GM12864 (cell line): ENCODE measurements at places on chromosomes 1 and 21.

- no peak for DNase-seq
Measured at GRCh38 chr1:56872597-56872996, 18.0 kb downstream of the C8A start.

DNA sequence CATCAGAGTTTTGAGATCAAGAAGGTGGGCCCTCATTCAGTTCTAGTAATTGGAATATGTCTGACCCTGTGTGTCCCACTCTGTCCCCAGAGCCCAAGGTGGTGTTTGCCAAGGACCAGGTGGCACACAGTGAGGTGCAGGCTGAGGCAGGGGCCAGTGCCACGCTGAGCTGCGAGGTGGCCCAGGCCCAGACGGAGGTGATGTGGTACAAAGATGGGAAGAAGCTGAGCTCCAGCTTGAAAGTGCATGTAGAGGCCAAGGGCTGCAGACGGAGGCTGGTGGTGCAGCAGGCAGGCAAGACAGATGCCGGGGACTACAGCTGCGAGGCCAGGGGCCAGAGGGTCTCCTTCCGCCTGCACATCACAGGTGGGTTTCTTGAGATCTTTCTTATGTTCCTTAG is 35.2 kb downstream of the OBSCN start:
- DNase-seq: no peak

DNA sequence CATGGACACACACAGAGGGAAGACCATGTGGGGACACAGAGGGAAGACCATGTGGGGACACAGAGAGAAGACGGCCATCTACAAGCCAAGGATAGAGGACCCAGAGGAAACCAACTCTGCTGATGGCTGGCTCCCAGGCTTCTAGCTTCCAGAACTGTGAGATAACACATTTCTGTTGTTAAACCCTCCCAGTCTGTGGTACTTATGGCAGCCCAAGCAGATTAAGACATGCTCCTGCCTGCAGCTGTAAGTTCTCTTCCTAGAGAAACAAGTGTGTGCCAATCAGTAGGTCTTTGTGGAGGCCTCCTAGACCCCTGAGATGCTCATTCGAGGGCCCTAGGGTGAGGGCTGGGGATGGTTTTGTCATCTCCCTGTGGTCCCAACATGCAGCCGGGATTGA is 2.7 kb downstream of the AGT start:
- DNase-seq: no peak

GRCh38 chr1:18803851-18804250 is 55.6 kb downstream of the TAS1R2 start:
- no peak for DNase-seq

- no peak for DNase-seq
Measured at GRCh38 chr1:74596717-74597116, 76.9 kb downstream of the ERICH3 start.

DNA sequence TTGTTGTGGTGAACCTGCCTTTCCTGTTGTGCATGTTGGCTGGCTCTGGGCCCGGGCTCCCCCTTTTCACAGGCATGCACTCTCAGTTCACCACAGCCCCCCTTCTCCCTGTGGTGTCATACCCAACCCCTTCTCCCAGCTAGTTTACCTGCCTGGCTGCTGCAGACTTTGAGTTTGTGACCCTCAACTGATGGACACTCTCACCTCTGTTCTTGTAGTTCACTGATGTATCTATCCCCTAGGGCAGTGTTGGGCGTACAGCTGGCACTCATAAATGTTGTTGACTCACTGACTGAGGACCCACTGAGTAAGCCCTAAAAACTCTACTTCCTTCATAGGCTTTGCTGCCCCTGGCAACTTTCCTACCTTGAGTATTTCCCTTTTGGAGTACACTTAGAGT is 54.9 kb downstream of the WDR64 start:
- no peak for DNase-seq

- DNase-seq: no peak
Measured at GRCh38 chr1:109771712-109772657, 8.3 kb upstream of the EPS8L3 start.

- DNase-seq: no peak
Measured at GRCh38 chr1:224213438-224214119, 30.5 kb downstream of the DEGS1 start.

GRCh38 chr21:41135746-41136145 is 32.2 kb upstream of the BACE2 start:
- no peak for DNase-seq

GRCh38 chr21:38277501-38278131 is 20.8 kb downstream of the KCNJ15 start:
- no peak for DNase-seq

- DNase-seq: no peak
Measured at GRCh38 chr1:243844186-243844585, 5.9 kb downstream of the AKT3 start.

DNA sequence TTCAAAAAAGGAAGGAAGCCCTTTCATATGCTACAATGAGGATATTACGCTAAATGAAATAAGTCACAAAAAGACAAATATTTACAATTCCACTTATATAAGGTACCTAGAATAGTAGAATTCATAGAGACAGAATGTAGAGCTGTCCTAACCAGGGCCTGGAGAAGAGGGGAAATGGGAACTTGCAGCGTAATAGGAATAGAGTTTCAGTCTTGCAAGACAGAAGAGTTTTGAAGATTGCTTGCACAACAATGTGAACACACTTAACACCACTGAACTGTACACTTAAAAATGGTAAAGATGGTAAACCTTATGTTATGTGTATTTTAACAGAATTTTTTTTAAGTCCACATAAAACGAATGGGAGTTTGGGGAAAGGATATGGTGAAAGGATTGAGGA is 2.9 kb downstream of the CD1B start:
- no peak for DNase-seq

DNA sequence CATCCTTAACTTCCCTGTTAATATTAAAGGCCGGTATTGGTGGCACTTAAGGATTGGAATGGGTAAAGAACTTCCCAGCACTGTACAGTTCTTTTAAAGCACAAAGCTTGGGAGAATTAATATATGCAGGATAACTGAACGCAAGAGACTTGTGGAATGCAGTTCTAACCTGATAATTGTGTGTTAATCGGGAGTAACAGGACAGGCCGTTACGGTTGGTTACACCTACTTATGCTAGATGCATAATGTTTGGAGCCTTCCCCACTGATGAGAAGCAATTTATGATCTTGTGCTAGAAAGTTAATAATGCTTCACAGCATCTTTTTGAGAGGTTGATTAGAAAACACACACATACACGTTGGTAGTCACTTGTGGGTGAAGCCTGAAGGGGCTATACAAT is 7.0 kb downstream of the CHTOP start:
- no peak for DNase-seq

DNA sequence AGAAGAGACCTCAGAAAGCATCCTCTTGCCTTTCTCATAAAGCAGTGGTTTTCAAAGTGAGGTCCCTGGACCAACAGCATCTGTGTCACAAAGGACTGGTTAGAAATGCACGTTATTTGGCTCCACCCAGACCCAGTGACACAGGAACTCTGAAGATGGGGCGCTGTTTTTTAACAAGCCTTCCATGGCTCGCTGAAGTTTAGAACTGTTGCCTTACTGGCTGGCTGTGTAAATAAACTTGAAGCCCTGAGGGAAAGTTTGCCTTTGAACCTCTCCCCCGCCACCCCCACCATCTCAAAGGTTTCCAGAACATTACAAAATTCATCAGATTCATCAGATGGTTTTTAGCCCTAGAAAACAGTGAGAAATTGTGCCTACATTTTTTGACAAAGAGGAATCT is 21.8 kb upstream of the IKBKE start:
- no peak for DNase-seq

- no peak for DNase-seq
Measured at GRCh38 chr1:74674278-74675048, 871 bp upstream of the ERICH3 start.

DNA sequence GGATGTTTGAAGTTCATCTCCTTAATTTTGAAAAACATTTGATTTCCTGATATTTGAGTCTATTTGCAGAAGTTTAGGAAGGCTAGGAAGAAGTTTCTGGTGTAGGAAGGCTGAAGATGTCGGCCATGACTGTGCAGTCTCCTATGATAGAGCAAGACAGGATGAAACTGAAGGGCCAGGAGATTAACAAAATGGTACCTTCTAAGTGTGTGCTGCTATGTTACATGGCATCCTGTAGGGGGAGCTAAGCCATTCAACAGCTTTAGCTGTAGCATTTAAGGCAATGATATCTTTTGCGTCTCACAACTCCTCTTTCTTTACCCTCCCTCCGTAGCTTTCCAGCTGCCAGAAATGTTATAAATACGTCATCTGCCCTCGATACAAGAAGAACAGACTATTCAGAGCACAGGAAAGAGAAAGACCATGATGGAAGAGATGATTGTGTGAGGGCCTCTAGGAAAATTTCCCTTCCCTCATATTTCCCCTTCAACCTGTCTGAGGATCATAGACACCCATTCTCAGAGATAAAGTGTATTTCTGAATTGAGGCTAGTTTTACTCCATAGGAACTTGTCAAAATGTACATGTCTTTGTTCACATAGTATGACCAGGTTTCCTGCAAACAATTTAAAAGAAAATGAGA is 61.1 kb downstream of the XCL1 start:
- peak; percentile 16 for DNase-seq

- DNase-seq: no peak
Measured at GRCh38 chr1:219312967-219313366, 139.3 kb downstream of the LYPLAL1 start.

GRCh38 chr1:151515265-151515664 is 4.1 kb downstream of the CGN start:
- DNase-seq: no peak

DNA sequence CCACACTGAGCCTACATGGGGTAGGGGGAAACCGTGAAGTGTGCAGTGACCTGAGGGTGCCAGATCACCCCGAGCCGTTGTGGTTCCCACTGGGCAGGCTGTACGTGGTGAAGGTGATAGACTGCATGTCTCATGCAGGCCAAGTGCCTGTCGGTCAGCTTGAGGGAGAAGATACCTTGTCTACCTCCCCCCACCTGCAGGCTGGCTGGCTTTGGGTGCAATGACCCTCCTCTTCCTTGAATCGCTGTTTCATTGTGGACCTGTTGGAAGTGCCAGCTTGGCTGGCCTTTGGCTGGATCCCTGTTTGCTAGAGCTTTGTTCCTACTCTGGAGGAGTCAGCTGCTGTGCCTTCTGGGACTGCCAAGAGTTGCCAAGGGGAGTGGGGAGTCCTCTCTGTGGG is 92.5 kb downstream of the GALNT2 start:
- DNase-seq: no peak

- DNase-seq: no peak
Measured at GRCh38 chr1:222912730-222913129, 97.9 kb downstream of the DISP1 start.
